ENCODE measurements at places on chromosomes 5 and 9.

- DNase-seq, result no peak
These were observed 90.8 kb downstream of the HRH2 start for GRCh38 chr5:175748650-175749049.

DNA sequence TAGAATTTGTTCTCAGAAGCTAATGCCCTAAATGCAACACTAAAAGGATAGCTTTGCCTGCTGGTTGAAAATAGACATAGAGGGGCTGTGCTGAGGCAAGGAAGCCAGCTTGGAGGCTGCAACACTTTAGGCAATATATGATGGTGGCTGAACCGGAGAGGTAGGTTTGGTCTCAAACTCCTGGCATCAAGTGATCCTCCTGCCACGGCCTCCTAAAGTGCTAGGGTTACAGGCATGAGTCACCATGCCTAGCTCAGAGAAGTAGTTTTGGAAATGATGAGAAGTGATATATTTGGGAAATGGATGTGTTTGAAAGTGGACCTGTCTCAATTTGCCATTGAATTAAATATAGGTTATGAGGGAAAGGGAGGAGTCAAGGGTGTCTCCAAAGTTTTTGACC lies 10.0 kb downstream of the DUSP1 start:
- no peak for DNase-seq

- no peak for DNase-seq
These were observed 63.8 kb downstream of the TMOD1 start for GRCh38 chr9:97565262-97565661.

GRCh38 chr9:12776513-12777055 lies 1.8 kb downstream of the LURAP1L start:
- no peak for DNase-seq

DNA sequence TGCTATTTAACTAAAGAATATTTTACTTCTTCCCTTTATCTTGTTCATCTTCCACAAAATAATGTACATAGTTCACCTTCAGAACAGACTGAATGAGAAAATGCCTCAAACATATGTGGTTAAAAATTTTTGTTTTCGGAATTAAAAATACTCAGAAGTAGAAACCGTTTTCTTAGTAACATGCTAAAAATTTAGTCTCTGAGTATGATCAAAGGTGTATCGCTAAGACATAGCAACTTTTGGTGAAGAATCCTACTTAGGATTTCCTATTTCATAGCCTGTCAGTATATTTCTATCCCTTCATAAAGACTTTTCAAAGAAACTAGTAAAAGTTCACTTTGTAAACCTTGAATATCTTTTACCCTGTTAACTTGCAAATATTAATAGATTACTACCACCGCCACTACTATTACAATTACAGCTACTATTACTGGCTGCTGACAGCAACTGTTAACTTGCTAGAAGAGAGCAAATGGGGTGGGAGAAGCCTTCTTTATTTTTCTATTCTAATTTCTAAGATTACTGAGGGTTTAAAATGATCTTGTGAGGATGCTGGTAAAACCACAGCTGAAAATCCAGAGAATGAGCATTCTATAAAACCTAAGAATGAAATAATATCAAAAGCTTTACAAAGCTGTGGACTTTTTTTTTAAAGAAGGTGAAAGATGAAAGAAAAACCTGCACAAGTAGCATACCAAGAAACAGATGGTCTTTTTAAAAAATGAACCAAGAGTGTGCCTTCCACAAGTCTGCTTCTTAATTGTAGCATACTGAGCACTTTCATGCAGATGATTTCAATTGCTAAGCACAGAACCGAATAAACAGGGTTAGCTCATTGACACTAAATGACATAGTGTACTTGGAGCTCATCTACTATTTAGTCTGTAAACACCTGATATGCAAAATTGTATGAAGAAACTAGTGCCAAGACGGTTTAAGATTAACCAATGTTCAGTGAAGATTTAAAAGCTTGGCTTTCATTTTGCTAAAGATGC lies 246.3 kb upstream of the EFNA5 start:
- no peak for DNase-seq

GRCh38 chr5:18299166-18299565 lies 664.9 kb downstream of the TAF11L14 start:
- DNase-seq, result no peak

DNA sequence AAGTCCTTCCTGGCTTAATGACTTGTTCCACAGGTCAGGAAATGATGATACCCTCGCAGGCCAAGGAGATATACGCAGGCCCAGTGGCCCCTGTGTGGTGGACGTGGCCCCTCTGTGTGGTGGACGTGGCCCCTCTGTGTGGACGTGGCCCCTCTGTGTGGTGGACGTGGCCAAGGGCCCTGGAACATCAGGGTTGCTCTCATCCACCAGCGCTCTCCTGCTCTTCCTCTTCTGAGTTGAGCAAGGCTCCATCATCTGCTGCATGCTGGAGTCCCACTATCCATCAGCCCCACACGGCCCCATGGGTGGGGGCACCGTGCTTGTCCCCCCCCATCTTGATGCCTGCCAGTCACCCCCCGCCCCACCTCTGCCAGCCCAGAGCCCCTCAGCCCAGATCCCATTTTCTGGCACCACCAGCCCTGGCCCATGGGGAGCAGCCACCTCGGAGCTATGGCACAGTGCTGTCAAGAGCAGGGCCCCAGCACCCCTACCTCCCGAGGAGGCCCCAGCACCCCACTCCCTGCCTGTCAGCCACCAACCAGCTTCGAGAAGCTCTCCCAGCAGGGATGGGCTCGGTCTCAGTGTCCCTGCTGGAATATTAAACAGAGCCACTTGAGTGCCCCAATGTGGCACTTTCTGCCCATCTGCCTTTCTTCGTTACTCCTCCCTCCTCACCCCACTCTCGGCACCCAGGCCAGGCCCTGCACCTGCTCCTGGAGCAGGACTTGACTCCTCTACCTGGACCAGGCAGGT lies 8.1 kb downstream of the LRRC14B start:
- no peak for DNase-seq

GRCh38 chr5:158419186-158419585 lies 560.2 kb upstream of the CLINT1 start:
- DNase-seq, result no peak

Measured in activated T-helper 1 cell treated with Interleukin-2 at 50 U/mL for 16 hours (primary cell).